Stimulated activated CD8-positive, alpha-beta memory T cell treated with anti-CD3 and anti-CD28 coated beads, Interleukin-7, amount 100 ng/mL, for 1 hour (primary cell): ENCODE measurements at places on chromosomes 2 and 18.

DNA sequence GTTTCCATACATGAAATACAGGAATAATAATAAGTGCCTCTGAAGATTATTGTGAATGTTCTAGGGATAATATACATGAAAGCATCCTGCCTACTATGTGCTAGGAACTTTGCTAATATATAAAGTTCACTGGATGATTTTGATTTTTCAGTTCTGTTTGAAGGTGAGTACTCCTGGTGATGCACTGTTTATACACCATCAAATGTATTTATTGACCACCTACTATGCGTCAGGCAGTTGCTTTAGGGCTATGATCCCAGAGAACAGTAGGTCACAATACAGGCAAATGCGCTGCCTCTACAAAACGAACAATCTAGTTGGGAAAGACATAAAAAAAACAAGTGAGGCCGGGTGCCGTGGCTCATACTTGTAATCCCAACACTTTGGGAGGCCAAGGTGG lies 10.7 kb downstream of the TXNDC9 start:
- DNase-seq: no peak

GRCh38 chr18:76306685-76307292 lies 188.3 kb downstream of the ZNF516 start:
- no peak for DNase-seq

GRCh38 chr2:238139196-238140039 lies 950 bp downstream of the KLHL30 start:
- DNase-seq: no peak

DNA sequence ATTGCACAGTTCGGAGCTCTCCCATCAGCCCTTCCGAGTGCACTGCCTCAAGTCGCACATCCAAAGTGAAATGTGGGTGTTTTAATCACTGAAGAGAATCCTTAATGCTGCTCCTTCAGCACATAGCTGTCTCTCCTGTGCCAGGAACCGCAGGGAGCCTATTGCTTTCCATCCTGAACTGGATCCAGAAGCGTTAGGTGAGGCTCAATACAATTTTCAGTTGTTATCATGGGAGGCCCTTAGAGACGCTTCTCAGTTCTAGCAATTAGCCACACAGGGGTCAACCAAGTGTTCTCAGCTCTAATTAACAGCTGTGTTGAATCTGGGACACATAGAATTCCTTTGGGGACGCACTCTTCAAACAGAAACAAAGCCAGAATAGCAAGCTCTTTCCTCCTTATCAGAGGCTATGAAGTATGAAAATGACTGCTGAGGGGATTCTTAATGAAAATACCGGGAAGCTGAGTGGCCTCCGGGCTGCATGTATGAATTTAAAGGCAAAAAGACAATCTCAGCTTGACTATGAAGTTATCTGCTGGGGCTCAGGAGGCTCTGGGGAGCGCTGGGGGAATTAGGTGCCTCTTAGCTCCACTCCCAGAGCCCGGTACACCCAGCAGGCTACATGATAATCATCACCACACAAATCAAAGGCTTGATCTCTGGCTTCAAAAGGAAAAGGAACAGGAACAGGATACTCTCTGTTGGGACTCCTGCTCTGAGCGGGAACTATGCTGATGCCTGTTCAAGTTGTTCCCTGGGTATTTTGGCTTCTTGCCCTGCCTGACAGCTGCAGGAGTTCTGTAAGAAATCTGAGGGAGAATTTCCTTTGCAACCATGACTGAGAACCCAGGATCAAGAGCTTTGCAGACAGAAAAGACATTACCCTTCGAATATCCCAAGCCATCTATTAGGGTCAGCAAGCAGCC lies 55.4 kb upstream of the NCOA1 start:
- DNase-seq: no peak

GRCh38 chr2:61326423-61326822 lies 144.5 kb downstream of the USP34 start:
- DNase-seq: no peak

DNA sequence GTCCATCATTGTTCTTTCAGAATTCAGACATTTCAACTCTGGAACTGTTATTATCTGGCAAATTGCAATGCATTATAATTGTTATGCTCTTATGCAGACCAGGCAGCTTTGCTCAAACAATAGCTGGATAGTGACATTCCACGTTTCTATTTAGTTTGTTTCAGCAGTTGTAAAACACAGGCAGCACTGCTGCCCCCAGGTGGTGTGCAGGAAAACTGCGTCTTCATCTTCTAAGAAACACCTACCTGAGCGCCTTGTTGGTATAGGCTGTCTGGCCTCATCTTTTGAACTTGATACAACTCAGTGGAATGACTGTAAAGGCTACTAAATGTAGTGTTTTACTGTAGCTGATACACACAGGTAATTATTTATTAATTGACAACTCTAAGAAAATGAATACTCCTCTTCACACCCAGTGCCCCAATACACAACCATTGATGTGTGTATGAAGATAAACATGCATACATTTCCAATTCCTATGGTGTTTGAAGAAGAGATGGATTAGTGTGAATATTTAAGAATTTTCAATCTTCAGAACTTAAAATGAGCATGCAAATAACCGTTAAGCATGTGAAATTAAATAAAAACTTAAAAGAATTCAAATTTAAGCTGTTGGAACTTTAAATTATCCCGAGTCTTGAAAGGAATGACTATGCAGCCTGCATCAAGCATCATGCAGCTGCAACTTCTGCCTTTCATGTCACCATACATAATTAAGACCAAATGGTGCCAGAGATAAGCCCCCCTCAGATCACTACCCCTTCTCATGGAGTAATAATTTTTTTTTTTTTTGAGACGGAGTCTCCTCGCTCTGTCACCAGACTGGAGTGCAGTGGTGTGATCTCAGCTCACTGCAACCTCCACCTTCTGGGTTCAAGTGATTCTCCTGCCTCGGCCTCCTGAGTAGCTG lies 85.6 kb downstream of the CD8B2 start:
- no peak for DNase-seq

DNA sequence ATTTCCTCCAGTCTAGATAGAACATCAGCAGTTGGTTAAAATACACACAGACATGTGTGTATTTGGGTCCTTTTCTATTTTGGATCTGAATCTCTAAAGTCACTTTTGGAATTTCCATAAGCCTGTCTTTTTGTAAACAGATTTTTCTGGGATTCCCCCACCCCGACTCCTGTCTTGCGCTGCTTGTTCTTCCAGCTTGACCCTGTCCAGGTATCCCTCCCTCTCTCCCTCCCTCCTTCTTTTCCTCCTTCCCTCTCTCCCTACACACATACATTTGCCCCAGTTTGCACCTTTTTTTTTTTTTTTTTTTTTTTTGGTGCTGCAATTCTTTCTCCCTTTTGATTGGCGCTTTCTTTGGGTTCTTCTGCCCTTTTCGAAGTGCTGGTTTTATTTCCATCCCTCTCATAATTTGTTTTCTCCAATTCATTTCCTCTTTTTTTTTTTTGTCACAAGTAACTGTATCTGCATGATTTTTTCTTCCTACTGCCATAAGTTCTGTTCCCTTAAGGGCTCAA lies 114.8 kb upstream of the SERTAD2 start:
- no peak for DNase-seq

GRCh38 chr2:38474021-38474456 lies 97.0 kb upstream of the ATL2 start:
- no peak for DNase-seq

DNA sequence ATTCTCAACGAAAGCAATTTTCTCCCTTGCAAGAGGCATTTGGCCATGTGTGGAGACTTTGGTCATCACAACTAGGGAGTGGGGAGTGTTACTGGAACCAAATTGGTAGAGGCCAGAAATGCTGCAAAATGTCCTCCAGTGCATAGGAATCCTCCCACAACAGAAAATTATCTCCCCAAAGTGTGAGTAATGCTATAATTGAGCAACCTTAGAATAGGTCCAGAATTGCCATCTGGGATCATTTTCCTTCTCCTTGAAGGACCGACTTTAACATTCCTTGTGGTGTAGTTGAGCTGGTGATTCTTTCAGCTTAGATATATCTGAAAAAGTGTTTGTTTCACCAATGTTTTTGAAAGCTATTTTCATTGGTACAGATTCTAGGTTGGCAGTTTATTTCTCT lies 111.2 kb upstream of the SMIM21 start:
- no peak for DNase-seq

GRCh38 chr2:160984426-160985077 lies 175.7 kb upstream of the TANK start:
- DNase-seq: no peak

- DNase-seq: no peak
Observed at GRCh38 chr2:131041402-131042147, 51.7 kb downstream of the FAM168B start.

GRCh38 chr2:173164396-173164795 lies 88.8 kb downstream of the MAP3K20 start:
- DNase-seq: no peak

GRCh38 chr2:178819147-178819875 lies 12.1 kb upstream of the TTN start:
- no peak for DNase-seq

DNA sequence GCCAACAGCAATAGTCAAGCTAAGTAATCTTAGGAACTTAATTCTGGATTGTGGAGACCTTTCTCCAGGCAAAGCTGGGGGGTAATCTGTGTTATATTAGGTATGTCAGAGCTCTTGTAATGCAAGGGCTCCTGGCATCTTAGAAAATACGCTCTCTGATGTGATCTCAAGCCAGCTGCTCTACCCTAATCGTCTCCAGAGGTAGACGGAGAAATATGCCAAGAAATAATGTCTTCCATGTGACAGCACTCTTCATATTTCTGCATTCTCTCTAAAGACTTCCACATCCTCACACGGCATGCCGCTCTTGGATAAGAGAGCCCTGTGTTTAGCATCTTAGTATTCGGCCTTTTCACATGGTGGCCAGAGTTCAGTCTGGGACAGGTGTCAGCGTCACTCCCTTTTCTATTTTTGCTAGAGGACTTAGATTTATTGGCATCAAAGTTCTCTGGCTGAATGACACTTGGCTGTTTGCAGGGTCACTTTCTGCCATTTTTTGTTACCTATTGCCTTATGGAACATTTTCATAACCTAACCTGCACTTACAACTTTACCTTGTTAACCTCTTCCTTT lies 25.2 kb downstream of the CAPN13 start:
- DNase-seq: no peak

DNA sequence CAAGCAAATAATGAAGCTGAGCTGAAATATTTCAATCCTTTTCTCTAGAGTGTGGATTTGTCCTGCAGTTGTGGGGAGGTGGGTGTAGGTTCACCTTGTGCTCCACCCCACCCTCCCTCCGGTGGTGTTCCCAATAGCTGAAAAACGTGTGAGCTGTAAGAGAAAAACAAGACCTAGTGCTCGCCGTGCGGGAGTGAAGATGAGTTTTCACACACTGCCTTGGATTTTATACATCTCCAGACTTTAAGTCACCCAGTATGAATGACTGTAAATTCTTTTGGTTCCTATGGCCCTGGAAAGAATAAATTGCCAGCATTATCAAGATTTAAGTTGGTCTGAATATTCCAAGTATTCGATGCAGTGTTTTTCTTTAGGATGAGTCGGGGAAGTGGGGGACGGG lies 1.9 kb upstream of the SOX11 start:
- no peak for DNase-seq

- no peak for DNase-seq
Observed at GRCh38 chr18:55247032-55247431, 287.8 kb upstream of the CCDC68 start.

- DNase-seq: no peak
Observed at GRCh38 chr2:97662386-97662894, 1.4 kb downstream of the ACTR1B start.
